Omental fat pad (tissue), 4 donors: ENCODE measurements at places on chromosomes 12 and 14.

GRCh38 chr14:56989359-56989758, 179.1 kb upstream of the OTX2 start:
- no peak for DNase-seq

DNA sequence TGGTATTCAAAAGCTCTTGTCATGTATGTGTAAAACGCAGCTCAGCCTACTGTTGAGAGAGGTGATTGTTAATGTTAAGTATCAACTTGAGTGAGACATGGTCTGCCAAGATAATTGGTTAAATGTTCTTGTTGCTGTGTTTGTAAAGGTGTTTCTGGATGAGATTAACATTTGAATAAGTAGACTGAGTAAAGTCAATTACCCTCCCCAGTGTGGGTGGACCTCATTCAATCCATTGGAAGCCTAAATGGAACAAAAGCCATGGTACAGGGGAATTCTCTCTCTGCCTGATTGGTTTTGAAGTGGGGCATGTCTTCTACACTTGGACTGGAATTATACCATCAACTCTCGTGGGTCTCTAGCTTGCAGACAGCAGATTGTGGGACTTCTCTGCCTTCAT, 63.8 kb upstream of the RERGL start:
- DNase-seq = no peak

DNA sequence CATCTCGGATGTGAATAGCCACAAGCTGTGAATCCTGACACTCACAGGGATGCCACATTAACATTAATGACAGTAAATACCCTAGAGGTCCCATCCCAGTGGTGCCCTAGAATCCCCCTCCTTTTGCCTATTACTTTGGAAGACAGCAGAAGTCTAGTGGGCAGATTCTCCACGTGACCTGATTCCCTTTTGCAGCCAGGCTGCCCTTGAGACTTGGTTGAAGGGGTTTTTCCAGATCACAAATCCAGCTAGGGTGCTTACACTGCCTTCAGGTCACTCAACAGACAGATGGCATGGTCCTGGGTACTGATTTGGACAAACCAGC, 8.7 kb downstream of the HDAC7 start:
- no peak for DNase-seq

- no peak for DNase-seq
Measured at GRCh38 chr14:58737511-58737910, 99.7 kb downstream of the DACT1 start.

- no peak for DNase-seq
Measured at GRCh38 chr12:96421014-96421413, 20.8 kb upstream of the CDK17 start.

GRCh38 chr12:23540572-23540971, 408.9 kb downstream of the SOX5 start:
- no peak for DNase-seq
